Left renal pelvis (tissue), 4 donors: ENCODE measurements at places on chromosomes 3 and 15. TPM values are rescaled to one million over a fixed set of nuclear protein-coding genes. Genes with fewer than 3 reads are reported as not detected.

EPHA6 gene
- polyA plus RNA-seq = 1.4 TPM

GRCh38 chr15:29921130-29921601, 98.9 kb upstream of the TJP1 start:
- no peak for DNase-seq

DNA sequence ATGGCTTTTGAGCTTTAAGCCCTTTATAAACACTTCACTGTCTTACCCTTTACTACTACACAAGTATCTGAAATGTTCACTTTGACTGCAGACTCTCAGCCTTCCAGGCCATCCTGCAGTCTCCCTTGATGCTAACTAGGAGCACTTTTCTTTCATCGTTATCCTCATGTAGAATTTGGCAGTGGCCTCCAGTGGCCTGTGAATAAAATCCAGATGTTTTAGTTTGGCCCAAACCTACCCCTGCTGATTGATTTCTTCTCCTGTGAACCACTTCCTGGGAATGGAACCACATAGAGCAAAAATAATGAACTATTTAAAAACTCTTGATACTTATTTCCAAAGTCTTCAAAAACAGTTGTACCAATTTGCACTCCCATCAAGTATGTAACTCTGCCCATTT, 271.9 kb downstream of the FEZF2 start:
- no peak for DNase-seq

GRCh38 chr15:101526442-101526841, 36.9 kb upstream of the PCSK6 start:
- no peak for DNase-seq

- no peak for DNase-seq
These were observed 12.3 kb upstream of the P2RY14 start for GRCh38 chr3:151290673-151291072.

GRCh38 chr3:58175437-58176184, 35.2 kb downstream of the DNASE1L3 start:
- DNase-seq = no peak

DNA sequence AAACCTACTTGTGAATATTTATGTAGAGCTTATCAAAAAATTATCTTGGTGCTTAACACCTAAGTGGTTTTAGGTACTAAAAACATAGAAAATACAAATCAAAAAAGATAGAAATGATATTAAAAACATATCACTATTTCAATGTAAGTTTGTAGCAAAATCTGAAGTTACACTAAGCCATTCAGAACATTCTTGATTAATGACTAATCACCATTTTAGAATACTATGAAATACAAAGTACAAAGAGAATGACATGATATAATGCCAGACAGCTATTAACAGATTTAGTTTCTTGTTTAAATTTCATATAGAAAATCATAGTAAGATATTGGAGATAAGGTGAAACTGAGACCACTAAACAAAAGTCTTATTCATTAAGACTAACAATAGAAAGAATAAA, 169.7 kb upstream of the AGTR1 start:
- DNase-seq = no peak

DNA sequence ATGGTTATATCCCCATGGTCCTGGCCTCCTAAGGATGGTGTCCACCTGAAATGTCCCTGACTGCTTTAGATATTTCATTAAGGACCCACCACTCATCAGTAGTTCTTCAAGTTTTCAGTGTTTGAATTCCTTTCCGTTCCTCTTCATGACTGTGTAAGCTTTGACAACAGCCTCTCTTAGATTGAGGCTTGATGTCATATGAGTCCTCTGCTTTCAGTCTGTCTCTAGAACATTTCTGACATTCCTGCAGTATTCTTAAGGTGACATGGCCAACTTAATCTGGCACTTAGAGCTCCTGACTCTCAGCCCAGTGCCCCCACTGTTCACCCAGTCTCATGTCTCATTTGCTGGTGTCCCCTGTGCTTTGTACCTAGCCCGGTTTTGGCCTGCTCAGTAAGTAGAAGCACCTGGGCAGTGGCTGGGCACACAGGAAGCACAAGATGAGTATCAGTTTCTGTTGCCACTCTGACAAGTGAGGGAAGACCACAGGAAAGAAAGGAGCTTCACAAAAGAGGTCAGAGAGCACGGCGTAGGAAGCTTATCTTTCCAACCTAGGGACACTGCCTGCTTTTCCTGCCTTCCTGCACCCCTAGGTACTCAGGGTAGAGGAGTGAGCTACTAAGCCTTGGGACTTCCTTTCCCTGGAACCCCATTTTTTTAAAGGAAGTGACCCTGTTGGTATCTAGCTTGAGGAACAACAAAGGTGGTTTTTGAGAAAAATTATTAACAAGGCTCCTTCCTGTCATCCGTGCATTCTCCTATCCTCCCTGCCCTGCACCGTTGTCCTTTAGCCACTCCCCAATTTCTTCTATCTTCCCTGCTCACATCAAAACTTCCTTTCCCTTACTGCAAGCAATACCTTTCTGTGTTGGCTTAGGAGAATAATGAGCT, 103.1 kb downstream of the KLHL25 start:
- DNase-seq = no peak

DNA sequence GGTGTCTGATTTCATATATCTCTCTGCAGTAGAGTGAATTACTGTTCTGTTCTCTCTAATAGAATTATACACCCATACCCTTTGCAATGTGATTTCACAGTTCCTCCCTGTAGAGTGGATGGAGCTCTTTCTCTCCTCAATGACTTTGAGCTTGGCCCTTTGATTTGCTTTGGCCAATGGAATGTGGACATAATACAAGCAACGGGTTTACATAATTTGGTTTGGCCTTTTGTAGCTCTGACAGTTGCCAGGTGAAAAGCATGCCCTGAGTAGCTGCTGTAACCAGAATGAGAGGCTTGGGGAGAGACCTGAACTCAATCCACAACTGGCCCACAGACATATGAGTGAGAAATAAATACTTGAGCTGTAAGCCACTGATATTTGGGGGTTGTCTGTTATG, 32.1 kb downstream of the ZDHHC23 start:
- DNase-seq = no peak

GRCh38 chr15:31467361-31467760, 140.7 kb downstream of the KLF13 start:
- no peak for DNase-seq

C3orf22 gene
- polyA plus RNA-seq = not detected

DNA sequence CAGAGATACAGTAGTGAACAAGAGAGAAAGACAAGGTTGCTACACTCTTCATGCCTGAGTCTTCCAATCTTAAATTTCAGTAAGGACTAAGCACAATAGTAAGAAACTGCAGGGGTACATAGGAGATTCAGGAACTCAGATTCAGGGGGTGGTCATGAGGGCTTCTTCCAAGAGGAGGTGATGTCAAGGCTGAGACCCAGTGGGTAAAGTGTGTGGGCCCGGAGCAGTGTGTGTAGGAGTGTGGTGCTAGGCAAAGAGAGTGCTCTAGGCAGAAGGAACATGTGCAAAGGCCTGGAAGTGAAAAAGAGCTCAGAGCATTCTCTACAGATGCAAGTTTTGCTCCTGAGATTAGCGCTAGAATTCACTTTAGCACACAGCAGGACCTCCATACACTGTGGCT, 102.9 kb upstream of the SPATA12 start:
- no peak for DNase-seq

DNA sequence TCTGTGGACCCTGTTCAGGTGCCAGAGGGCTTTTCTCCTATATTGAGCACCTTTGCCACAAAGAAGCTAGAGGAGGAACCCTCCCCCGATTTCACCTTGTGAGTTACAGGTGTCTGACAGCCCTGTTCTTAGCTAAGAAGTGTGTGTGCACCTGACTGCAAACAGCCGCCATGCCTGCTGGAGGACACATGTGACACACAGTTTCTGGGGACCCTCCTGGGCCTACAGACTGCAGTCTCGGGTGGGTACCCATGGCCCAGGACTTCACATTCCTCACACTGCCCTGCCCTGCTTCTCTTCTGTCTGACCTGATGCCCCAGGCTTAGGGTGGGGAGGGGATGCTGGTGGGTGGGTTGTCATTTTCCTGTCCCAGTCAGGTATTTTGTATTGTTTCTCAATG, 140.6 kb downstream of the CACNA1D start:
- no peak for DNase-seq

- no peak for DNase-seq
These were observed 67.6 kb upstream of the NTRK3 start for GRCh38 chr15:88323976-88324740.

- no peak for DNase-seq
These were observed 7.8 kb downstream of the SPG21 start for GRCh38 chr15:64981812-64982431.

DNA sequence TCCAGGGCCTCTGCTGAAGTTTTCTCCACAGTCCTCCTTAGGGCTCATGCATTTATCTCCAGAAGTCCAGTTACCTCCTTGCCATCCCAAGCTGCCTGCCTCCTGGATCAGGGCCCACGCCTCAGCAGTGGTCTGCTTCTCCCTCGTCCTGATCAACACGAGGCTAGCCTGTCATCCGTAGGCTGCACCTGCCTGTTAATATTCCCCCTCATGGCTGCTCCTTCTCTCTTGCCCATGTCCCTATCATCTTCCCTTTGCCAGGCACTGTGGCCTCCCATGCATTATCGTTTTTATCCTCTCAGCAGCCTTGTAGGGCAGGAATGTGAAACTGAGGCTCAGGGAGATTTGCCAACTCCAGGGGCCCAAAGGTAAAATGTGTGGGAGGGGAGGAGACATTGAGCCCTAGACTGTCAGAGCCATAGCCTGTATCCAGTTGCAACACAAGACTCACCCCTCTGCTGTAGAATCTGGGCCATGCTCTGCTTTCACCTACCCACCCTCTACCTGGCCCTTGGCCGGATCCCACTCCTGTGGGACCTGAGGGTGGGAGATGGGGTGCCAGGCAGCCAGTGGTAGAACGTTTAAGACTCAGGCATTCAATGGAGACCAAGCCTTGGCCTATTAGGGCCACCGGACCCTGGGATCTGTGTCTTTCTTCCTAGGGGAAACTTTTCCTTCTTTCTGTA, 4.6 kb downstream of the GRM2 start:
- no peak for DNase-seq
